ENCODE measurements at places on chromosomes 4 and X.
A peak's percentile ranks its signal among the peaks of the same experiment; 100 is the strongest.

DNA sequence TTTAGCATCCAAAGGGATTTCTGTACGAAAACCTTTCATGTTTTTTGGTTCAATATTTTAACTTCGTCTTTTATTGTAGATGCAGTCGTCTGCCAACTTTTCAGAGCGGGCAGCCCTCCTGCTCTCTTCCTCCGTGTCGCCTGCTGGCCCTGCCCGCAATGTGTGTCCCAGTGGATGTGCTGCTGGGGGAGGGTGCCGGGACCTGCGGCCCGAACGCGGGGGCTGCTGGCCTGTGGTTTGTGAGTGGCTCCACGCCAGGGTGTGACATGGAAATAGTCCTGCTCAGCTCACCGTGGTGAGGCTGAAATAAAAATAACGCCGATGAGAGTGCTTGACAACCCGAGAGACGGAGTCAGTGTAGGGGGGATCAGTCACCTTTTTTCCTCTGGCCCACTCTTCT is 59.7 kb upstream of the GRPEL1 start:
- no peak for DNase-seq

DNA sequence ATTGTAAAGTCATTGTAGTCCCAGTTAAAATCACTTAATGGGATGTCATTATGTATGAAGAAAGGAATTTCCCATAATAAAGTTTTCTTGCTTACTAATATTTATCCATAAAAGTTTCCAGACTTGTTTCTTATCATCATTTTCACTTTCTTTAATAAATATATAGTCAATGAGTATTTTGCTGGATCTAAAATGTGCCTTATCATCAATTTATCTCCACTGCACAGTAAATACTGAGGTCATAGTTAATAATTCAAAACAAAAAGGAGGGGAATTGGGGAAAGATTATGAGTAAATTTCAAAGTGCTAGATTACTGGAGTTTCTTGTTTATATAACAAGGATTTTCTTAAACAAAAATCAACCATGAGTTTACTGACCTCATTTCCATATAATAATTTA is 279.5 kb upstream of the DKK2 start:
- DNase-seq = no peak

GRCh38 chrX:120697053-120697452 is 67.2 kb upstream of the C1GALT1C1 start:
- DNase-seq = peak; percentile 69

DNA sequence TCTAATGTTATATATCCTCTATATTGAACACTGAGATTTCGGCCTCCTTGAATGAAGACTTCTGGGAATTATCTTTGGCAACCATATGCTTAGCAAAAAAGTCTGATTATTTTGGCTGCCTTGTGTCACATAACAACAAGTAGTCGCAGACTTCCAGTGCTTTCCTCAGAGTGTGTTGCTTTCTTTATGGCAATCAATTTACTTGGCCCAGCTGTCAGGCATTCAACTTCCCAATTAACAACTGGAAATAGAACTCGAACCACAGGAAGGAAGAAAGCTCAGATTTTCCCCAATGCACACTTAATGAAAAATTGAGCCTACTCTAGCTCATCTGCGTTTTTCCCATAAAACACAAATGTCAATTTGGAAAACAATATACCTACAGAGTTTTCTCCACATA is 71.6 kb downstream of the ZNF827 start:
- DNase-seq = no peak

DNA sequence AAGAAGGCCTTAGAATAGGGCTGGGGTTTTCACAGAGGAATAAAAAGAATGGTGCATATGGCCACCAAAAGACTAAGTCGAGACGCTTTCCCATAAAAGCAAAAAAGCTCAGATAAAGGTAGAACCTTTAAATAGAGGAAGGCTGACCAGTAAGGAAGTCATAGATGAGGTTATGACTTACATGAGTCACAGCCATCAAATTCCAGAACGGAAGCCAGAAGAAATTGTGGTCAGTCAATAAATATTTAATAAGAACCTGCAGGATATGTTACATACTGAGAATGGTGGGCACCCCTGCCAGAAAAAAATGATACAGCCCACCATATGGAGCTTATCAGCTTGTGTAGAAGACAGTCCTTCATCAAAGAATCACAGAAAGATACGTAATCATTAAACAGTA is 120.1 kb downstream of the MANBA start:
- no peak for DNase-seq

- no peak for DNase-seq
Observed at GRCh38 chr4:40524366-40525041, 105.2 kb downstream of the RBM47 start.

- no peak for DNase-seq
Observed at GRCh38 chr4:89674876-89675459, 162.0 kb downstream of the SNCA start.

GRCh38 chrX:31232506-31232905 is 160.7 kb upstream of the FTHL17 start:
- no peak for DNase-seq

All from activated CD4-positive, alpha-beta T cell treated with anti-CD3 and anti-CD28 coated beads, Interleukin-2, Interleukin-6, amounts not matched to agents 100 ng/mL and 50 ng/mL, durations not matched to agents 16 hours and 8 hours (primary cell).